Left ventricle myocardium inferior (tissue), 1 donor: ENCODE measurements at places on chromosomes 4 and X. TPM values are rescaled to one million over a fixed set of nuclear protein-coding genes. Genes with fewer than 3 reads are reported as not detected.

DNA sequence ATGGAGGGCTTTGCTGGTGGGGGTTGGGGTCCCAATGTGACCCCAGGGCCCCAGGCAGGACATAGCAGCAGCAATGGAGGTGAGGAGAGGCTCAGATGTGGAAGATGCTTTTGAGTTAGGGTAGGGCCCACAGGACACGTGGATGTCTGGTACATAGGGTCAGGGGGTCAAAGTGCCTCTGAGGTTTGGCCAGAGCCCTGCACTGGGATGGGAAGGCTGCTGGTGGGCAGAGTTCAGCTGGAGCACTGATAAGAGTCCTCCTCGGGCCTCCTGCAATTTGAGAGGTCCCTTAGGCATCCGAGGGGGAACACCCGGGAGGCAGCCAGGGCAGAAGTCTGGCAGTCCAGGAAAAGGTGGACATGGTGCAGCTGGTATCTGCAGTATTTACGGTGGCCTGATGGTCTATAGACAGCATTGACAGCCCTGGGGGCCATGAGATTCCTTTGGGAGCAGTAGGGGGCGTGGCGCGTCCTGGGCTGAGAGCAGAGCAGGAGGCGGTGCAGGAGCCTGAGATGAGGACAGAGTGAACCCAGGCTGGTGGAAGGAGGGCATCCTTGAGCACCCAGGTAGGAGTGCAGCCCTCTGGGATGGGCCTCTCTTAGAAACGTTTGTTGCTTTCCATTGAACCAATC is 22.6 kb downstream of the CCNQ start:
- no peaks in the 10 kb centered on the region for H3K4me1 ChIP-seq
- H3K36me3 ChIP-seq, result no peaks in the 10 kb centered on the region
- no peak for DNase-seq

GRCh38 chrX:33339219-33339618 is 127.9 kb upstream of the DMD start:
- H3K4me1 ChIP-seq, result no peaks in the 10 kb centered on the region
- no peak overlapping the region for H3K27ac ChIP-seq
- H3K4me3 ChIP-seq, result peak overlapping the region; percentile 47
- H3K36me3 ChIP-seq, result no peaks in the 10 kb centered on the region
- DNase-seq, result no peak

GRCh38 chr4:187212446-187213080 is 488.9 kb upstream of the FAT1 start:
- no peak overlapping the region for H3K4me3 ChIP-seq
- no peaks in the 10 kb centered on the region for H3K4me1 ChIP-seq
- no peak for DNase-seq
- peaks cover 6% of the 10 kb centered on the region for H3K27me3 ChIP-seq
- H3K36me3 ChIP-seq, result no peaks in the 10 kb centered on the region

DNA sequence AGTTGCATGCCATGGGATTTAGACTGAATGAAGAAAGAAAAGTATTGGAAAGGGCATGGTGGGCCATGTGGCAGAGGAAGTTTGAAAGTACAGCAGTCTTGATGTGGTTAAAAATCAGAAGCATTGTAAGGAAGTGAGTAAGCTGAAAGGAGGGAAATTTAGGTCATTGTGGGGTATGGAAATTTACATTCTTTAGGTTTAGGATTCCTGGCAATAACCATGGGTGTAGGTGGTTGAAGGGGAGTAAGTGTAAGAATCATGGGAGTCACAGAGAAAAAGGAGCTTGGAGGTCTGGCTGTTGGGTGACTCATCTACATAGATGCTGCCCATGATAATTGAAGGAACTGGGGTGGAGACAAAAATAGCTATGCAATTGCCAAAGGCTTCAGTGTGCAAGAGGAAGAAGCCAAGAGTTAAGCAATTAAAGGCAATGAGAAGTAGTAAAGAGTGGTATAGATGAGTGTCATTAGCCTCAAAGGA is 243.8 kb upstream of the LDB2 start:
- no peak overlapping the region for H3K27ac ChIP-seq
- H3K27me3 ChIP-seq, result no peaks in the 10 kb centered on the region
- no peaks in the 10 kb centered on the region for H3K36me3 ChIP-seq
- H3K4me1 ChIP-seq, result no peaks in the 10 kb centered on the region
- H3K4me3 ChIP-seq, result no peak overlapping the region
- no peak for DNase-seq

DNA sequence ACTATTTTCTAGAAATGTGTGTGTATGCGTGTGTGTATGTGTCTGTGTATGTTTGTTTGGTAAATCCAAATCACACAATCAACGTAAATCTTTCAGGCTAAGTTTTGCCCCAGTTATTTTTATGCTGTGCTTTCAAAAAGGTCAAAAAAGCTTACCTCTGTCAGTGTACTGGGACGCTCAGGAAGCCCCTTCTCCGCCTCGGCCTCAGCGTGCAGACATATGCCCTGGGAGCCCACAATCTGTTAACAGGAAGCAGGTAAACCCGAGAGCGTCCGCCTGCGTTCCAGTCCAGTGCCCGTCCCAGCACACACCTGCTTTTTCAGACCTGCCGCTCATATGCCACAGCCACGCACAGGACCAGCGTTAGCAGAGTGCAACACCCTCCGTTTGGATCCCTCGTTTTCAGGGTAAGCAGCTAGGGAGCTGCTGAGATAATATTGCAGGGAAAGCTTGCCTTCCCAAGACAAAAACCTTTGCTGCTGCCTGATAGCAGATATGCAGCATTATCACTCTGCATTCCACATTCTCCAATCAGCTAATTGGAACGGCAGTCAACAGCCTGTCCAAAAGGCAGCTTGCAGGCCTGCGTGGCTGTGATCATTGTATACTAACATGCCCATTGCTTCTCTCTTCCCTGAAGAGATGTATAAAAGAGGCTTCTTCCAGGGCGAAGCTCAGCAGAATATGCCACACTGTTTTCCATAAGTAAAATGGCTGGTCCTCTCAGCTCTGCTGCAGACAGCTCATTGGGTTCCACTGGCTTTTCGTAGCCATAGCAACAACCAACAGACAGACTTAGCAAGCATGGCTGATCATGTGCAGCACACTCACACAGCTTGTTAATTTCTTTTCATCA is at the start of gene SORBS2:
Gene SORBS2 (minus strand): TSS at position 686 of the 856 bp plus-strand sequence. CDS start 121,623 bp downstream, outside the sequence.
- no peak for DNase-seq
- H3K4me1 ChIP-seq, result peaks cover 17% of the 10 kb centered on the region
- no peaks in the 10 kb centered on the region for H3K27me3 ChIP-seq

GRCh38 chr4:183124228-183124627 is 25.2 kb downstream of the WWC2 start:
- DNase-seq, result no peak
- H3K27ac ChIP-seq, result no peak overlapping the region
- no peak overlapping the region for H3K4me3 ChIP-seq
- peaks cover 29% of the 10 kb centered on the region for H3K4me1 ChIP-seq
- H3K27me3 ChIP-seq, result no peaks in the 10 kb centered on the region

BEND4 gene
- not detected for total RNA-seq

PRRG1 gene
- 12.9 TPM for total RNA-seq

GPR50 gene
- not detected for total RNA-seq
